ENCODE measurements at places on chromosomes 16 and 17. TPM values are rescaled to one million over a fixed set of nuclear protein-coding genes. Genes with fewer than 3 reads are reported as not detected.

Gene PPP1R27
- total RNA-seq: not detected

Gene RNF112
- total RNA-seq: 4.6 TPM

Gene WNT3
- total RNA-seq: 0.39 TPM

Gene SCGB1C2
- not detected for total RNA-seq

Gene RTN4RL1
- total RNA-seq: 0.15 TPM

Gene CA5A
- not detected for total RNA-seq

Gene KRT24
- 0.46 TPM for total RNA-seq

Gene KCNH6
- 0.58 TPM for total RNA-seq

Gene DDX52
- 25.0 TPM for total RNA-seq

Gene TVP23A
- 0.78 TPM for total RNA-seq

Gene MMP2
- total RNA-seq: 136 TPM

Gene HEATR3
- 22.5 TPM for total RNA-seq

Gene PAGR1
- total RNA-seq: 17.4 TPM

Gene G6PC1
- total RNA-seq: not detected

Gene TMEM235
- total RNA-seq: not detected

Gene HAS3
- total RNA-seq: 21.1 TPM

Gene ETV4
- 0.89 TPM for total RNA-seq

Gene PDILT
- not detected for total RNA-seq

Gene CASKIN2
- total RNA-seq: 30.6 TPM

Gene HSD17B2
- total RNA-seq: 181 TPM

Gene KRT13
- total RNA-seq: not detected

Gene KRTAP4-5
- not detected for total RNA-seq

Gene FTO
- 40.8 TPM for total RNA-seq

Gene ACE
- total RNA-seq: 31.9 TPM

Gene HP
- not detected for total RNA-seq

Gene HYDIN
- total RNA-seq: 1.9 TPM

Gene WNT9B
- total RNA-seq: not detected

Gene CTDNEP1
- total RNA-seq: 117 TPM

Gene SULT1A1
- total RNA-seq: 115 TPM

Gene SLC6A4
- 1.1 TPM for total RNA-seq

Gene GPR179
- 0.03 TPM for total RNA-seq

Gene GP1BA
- total RNA-seq: not detected

Gene TMEM238L
- 89.7 TPM for total RNA-seq

Gene FBXW10B
- 0.95 TPM for total RNA-seq

Gene TLCD3B
- 0.31 TPM for total RNA-seq

Gene TBX6
- 0.92 TPM for total RNA-seq

Gene TMEM208
- 42.0 TPM for total RNA-seq
